Foreskin fibroblast (primary cell): ENCODE measurements at places on chromosomes 2 and 18.

DNA sequence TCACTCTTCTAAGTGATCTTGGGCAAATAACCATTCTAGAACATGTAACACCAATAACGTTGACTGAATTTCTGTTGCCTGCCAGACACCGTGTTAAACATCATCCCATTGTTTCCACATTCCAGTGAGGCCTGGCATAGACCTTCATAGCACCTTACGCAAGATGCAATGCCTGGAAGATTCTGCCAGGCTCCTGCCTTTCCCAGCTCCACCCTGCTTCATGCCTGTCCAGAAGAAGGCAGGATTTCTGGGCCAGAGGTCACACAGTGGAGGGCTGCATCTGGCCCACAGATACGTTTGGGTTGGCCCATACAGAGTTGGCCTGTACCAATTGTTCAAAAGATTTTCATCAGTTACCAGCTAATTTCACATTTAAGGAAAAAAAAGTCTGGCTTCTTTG is 46.3 kb downstream of the EN1 start:
- no peak for DNase-seq

GRCh38 chr2:5672749-5673144 is 19.4 kb upstream of the SOX11 start:
- no peak for DNase-seq

GRCh38 chr2:101682311-101682710 is 15.2 kb upstream of the MAP4K4 start:
- DNase-seq, result no peak

- peak; percentile 60 for DNase-seq
Observed at GRCh38 chr2:192016265-192016664, 169.4 kb upstream of the CAVIN2 start.

GRCh38 chr2:75729861-75730260 is 19.1 kb upstream of the GCFC2 start:
- DNase-seq, result no peak

DNA sequence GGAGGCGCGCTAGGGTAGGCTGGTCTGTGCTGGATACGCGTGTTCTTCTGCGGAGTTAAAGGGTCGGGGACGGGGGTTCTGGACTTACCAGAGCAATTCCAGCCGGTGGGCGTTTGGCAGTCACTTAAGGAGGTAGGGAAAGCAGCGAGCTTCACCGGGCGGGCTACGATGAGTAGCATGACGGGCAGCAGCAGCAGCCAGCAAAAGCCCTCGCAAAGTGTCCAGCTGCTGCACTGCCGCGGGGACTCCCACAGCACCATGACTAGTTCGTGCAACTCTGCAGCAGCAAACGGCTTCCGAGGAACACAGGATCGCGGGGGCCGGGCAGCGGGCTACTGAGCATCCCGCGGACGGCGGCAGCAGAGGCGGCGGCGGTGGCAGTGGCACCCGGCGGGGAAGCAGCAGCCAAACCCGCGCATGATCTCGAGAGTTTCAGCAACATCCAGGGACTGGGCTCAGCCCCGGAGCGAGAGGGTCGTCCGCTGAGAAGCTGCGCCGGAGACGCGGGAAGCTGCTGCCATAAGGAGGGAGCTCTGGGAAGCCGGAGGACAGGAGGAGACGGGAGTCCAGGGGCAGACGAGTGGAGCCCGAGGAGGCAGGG is 368 bp downstream of the TMEFF2 start:
- peak; percentile 65 for DNase-seq

- DNase-seq, result no peak
Observed at GRCh38 chr2:129441610-129442009, 537.9 kb upstream of the RAB6C start.

DNA sequence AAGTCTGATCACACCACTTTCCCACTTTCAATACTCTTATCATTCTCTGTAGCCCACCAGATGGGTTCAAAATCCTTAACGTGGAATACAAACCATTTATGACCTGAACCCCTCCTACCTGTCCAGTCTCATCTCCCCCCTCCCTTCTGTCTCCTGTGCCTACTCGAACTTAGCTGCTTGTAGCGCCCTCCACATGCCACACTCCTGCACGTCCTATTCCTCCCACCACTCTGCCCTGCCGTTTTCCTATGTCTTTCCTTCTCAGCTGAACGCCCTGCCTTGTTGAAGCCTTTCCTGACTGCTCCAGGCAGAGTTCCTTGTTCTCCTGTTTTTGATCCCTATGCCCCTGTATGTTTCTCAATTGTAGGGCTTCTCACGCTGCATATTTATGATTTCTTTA is 390.1 kb downstream of the HRH4 start:
- DNase-seq, result no peak

DNA sequence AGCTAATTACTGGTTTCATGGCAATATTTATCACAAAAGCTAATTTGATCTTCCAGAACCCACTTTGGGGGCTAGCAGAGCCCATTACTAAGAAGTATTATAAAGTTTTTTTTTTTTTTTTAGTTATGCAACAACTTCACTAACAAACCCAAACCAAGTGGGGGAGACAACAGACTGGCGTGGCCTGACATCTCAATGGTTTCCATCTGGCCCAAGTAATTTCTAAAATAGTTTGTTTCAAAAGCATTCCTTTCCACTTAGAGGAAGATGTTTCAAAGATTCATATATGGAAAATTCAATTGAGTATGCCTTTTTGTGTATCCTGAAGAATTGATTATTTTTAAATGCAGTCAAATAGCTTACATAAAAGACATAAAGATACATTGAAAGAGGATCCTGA is 367.1 kb downstream of the HRH4 start:
- DNase-seq, result peak; percentile 6

- no peak for DNase-seq
Observed at GRCh38 chr18:25743646-25744151, 346.7 kb downstream of the SS18 start.

DNA sequence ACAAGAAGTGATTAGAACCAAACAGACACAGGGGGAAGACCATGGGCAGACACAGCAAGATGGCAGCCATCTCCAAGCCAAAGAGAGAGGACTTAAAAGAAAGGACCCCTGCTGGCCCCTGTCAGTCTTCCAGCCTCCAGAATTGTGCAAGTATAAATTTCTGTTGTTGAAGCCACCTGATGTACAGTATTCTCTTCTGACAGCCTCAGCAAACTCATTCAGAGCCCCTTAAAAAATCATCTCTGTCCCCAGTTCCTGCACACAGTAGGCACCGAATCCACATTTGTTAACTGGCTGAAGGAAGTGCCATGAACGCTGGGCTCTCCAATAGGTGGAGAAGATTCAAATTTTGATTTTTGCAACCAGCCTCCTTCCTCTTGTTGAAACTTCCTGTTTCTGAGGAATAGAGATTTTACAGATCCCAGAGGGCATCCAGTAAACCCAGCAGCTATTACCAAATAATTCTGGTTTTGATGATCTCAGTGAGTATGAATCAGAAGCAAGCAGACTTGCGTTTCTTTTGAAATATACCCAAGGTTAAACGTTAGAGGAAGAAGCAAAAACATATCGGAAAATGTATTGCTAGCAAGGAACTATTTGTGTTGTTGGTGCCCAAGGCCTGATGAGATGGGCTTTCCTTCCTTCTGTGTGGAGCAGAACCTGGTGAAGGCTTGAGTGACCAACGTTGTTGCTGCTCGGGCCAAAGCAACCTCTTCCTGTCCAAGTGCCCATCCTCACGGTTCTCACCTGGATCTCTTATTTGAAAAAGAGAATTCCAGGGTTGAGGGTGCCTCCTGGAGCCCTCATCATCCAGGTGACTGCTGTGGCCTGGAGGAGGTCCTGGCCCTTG is 47.7 kb upstream of the PLB1 start:
- peak; percentile 87 for DNase-seq

- DNase-seq, result peak; percentile 86
Observed at GRCh38 chr18:23689031-23689615, at the start of gene LAMA3. Gene LAMA3 (plus strand): TSS chr18:23689453. CDS start chr18:23689684, 231 bp downstream.

GRCh38 chr2:111157071-111157661 is 36.5 kb downstream of the BCL2L11 start:
- DNase-seq, result no peak

- DNase-seq, result no peak
Observed at GRCh38 chr2:131058214-131058843, 34.9 kb downstream of the FAM168B start.

GRCh38 chr2:82591718-82592117 is 1867.4 kb downstream of the SUCLG1 start:
- DNase-seq, result no peak

DNA sequence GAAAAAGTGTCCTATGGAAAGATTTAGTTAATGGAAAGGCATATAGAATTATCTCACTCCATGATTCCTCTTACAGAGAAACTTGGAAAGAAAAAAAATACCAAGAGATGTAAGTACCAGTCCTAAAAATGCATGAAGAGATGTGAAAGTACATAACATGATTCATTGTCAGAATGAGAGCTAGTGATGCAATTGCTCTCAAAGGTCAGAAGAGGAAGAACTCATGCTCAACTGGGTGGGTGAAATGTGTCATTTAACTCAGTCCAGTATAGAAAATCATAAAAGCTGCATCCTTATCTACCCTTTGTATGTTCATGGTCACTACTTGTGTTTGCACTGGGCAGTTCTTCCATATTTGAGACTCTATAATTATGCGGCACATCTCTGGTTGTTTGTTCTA is 300.0 kb upstream of the PIK3C3 start:
- peak; percentile 28 for DNase-seq

DNA sequence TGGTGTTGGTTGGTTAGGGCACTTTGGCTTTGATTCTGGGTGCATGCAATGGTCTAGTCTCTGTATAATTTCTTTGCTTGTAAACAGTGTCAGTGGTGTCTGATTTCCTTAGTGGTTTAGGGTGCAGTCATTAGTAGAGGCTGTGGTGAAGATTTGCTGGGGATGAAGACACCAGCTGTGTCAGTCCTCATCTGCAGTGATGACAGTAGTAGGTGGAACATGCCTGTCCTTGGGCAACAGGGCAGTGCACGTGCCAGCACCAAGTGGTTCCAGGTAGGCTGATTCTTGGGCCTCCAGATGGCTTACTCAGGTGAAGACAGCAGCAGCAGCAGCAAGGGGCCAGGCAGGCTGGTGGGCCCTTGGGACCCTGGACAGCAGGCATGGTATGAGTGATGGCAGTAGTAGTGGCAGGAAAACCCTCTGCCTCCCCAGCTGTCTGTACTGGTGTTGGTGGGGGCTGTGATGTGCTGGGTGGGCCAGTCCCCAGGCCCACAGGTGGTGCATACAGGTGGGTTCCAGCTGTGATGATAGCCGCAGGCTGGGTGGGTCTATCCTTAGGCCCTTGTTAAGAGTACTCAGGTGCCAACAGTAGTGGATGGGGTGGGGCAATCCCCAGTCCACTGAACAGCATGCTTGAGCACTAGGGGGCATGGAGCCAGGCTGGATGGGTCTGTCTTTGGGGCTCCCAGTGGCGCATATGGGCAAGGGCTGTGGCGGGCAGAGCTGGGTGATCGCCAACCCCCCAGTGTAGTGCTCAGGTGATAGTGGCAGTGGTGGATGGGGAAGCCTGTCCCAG is 140.7 kb upstream of the THUMPD2 start:
- DNase-seq, result no peak

DNA sequence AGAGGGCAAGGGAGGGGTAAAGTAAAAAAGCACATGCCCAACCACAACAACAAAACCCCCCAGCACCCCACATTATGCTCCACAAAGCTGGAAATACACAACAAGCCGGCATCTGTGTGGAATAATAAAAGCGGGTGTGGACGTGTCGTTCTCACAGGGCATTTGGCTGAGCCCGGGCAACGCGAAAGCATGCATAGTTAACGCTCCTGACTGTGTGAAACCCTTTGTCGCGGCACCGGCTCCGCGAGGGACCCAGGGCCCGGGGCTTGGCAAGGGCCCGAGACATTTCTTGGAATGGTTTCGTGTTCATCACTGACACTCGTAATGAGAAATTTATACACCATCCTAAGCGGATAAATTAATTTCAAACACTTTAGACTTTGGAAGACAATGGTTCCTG is 165.6 kb downstream of the INHBB start:
- no peak for DNase-seq

GRCh38 chr2:233835230-233836186 is 18.8 kb downstream of the HJURP start:
- DNase-seq, result no peak

DNA sequence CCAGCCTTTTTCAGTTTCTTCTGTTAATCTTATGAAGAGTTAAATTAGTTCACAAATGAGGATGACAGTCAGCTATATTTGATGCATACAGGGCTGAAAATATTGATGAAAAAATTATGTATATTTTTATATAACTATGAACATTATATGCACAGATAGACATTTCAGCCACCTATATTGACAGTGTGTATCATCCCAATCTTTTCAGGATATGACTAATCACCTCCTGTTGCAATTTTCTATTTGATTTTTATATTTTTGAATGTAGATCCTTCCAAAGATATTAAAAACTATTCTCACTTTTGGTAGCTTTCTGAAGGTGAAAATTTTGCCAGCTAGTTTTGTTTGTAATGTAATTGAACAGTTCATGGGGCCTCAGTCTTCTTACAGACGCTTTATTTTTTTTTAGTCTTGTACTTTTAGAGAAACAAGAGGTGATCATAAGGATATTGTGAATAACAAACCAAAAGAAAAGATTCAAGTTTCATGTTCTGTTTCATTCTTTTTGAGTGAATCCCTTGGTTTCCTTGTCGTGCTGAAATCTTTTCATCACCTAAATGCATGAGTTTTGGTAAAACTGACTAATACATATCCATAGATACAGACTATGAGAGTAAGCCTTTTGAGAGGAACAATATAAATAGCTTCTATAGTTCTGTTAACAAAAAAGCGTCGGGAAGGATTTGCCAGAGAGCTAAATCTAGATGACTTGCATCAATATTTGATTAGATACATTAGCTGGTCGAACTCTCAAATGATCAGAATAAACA is 123.1 kb downstream of the ARHGAP15 start:
- DNase-seq, result no peak

- DNase-seq, result no peak
Observed at GRCh38 chr2:32366595-32366994, 9.8 kb downstream of the BIRC6 start.

GRCh38 chr2:218074031-218074430 is 5.0 kb downstream of the RUFY4 start:
- no peak for DNase-seq
